ENCODE measurements at places on chromosomes 4 and X.

- no peaks in the 10 kb centered on the region for H3K36me3 ChIP-seq
- no peak overlapping the region for H3K4me3 ChIP-seq
- no peak for DNase-seq
- H3K27ac ChIP-seq: no peak overlapping the region
These were observed 529.4 kb upstream of the ATOH1 start for GRCh38 chr4:93299118-93299517.

DNA sequence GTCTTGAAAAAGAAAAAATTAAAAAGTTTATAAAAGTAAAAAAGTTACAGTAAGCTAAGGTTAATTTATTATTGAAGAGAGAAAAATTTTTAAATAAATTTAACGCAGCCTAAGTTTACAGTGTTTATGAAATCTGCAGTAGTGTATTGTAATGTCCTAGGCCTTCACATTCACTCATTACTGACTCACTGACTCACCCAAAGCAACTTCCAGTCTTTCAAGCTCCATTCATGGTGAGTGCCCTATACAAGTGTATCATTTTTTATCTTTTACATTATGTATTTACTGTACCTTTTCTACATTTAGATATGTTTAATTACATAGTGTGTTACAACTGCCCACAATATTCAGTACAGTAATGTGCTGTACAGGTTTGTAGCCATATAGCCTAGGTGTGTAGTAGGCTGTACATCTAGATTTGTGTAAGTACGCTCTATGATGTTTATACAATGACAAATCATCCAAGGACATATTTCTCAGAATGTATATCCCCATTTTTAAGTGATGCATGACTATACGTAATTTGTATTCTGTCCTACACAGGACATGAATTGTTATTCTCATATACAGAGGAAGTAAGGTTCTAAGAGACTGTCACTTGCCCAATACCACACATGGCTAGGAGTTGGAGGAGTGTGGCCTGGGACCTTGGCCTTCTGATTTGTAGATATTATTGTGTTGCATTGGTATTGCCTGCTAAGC is 19.5 kb upstream of the PDCL2 start:
- no peaks in the 10 kb centered on the region for H3K4me1 ChIP-seq
- no peaks in the 10 kb centered on the region for H3K36me3 ChIP-seq
- DNase-seq: no peak
- no peak overlapping the region for H3K27ac ChIP-seq

DNA sequence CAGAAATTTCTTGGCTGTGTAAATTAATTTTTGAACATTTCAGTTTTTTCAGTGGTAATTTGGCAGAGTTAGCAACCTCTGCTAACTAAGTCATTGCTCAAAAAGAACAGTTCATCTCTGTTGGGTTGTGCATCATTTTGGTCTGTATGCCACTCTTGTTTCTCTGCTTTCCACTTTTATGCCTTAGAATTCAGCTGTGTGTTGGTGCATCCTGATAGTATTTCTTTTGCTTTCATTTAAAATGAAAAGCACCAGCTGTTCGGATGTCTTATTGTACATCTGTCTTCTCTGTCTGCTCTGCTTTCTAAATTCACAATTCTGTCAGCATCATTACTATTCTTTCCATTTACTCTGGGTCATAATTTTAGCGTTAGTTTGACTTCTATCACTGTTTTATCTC is 388.2 kb upstream of the NDST4 start:
- DNase-seq: no peak
- no peak overlapping the region for H3K4me3 ChIP-seq
- no peaks in the 10 kb centered on the region for H3K4me1 ChIP-seq
- H3K27ac ChIP-seq: no peak overlapping the region
- H3K36me3 ChIP-seq: no peaks in the 10 kb centered on the region

DNA sequence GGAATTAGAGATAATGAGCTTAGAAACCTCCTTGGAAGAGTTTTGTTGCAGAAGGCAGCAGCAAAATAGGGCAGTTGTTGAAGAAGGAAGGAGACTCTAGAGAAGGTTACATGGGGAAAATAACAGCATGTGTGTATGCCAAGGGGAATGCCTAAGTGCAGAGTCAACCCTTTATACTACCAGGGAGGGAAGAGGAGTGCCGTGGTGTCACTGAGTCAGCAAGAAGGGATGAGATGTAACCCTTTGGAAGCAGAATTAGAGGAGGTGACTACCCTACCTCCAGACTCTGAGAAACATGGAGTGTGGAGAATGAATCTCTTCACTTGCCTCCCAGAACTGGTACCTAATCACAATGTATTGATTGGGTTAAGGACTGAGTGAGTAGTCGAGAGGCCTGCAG is 6.7 kb upstream of the GABRE start:
- H3K36me3 ChIP-seq: no peaks in the 10 kb centered on the region
- no peak for DNase-seq
- no peak overlapping the region for H3K4me3 ChIP-seq
- H3K4me1 ChIP-seq: no peaks in the 10 kb centered on the region
- no peak overlapping the region for H3K27ac ChIP-seq

DNA sequence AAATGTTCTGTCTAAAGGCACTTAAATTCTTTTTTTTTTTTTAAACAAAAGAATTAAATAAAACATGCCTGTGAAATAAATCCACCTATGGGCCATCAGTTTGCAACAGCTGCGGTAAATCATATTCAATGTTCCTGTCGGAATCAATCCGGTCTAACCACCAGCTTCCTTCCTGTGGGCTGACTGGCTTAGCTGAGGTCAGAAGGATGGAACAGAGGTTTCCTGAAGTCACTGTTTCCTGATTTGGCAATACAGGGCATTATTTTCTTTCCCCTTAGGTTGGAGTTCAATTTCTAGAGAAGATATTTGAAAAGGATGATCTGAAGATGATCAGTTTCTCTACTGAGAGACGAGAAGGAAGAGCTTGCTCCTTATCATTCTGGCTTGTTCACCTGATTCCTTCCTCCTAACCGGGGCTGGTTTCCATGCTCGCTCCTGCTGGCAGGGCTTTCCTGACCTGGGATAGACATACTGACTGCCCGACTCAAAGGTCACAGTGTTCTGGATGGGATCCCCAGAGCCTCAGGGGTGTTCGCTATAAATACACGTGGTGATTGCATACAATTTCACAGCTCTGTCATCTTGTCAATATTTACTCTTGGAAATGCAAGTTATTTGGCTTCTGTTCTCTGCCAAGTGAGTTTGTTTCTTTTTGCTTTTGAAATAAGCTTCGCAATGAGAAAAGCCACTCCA is 21.7 kb downstream of the PDLIM3 start:
- no peak for DNase-seq
- H3K36me3 ChIP-seq: no peaks in the 10 kb centered on the region
- H3K27ac ChIP-seq: no peak overlapping the region
- peaks cover 3% of the 10 kb centered on the region for H3K27me3 ChIP-seq
